ENCODE measurements at places on chromosomes 6 and 20.

DNA sequence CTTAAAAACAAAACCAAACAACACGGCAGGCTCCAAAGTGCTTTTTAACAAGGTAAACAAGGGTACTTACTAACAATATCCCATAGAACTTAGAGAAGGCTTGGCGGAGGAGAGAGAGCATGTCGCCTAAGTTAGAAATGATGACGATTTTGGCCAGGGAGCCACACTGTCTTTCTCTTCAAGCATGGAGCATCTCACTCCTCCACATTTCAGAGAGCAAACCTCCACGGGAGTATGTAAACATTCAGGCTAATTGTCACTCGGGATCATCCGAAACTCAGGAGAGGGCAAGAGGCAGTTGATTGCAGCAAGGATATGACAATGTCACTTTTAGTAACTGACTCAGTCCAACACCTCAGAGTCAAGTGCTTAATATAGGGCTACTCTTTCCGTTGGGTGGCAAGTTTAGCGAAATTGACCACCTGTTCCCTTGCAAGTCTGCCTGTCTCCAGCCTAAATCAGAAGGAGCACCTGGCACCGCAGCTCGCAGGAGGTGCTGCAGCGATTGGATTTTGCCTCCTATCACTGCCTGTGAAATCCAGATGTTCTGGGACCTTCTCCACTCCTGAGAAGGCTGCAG, 65.8 kb upstream of the RPS6KA2 start:
- DNase-seq: no peak

DNA sequence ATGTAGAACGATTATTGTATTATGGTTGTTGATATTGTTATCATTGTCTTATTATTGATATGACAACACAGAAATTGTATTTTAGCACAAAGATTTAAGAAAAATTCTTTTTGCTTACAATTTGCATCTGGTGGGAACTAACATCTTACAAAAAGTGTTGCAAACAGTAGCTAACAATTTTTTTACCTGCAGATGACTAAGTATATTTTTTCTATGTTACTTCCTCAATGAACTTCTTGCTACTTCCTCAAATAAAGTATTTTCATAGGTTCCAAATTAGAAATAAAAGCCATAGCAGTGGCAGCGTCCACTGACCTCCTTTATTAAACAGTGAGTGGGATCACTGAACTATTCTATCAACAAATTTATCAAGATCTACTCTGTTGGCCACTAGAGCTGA, 847.0 kb downstream of the PHF3 start:
- no peak for DNase-seq

GRCh38 chr6:89862698-89863097, 31.6 kb upstream of the GJA10 start:
- DNase-seq: no peak

GRCh38 chr20:37757550-37757949, 63.7 kb downstream of the CTNNBL1 start:
- DNase-seq: no peak

- no peak for DNase-seq
These were observed 13.0 kb downstream of the KIF16B start for GRCh38 chr20:16560216-16560615.
